ENCODE measurements at places on chromosomes 6 and 20.
A peak's percentile ranks its signal among the peaks of the same experiment; 100 is the strongest.

DNA sequence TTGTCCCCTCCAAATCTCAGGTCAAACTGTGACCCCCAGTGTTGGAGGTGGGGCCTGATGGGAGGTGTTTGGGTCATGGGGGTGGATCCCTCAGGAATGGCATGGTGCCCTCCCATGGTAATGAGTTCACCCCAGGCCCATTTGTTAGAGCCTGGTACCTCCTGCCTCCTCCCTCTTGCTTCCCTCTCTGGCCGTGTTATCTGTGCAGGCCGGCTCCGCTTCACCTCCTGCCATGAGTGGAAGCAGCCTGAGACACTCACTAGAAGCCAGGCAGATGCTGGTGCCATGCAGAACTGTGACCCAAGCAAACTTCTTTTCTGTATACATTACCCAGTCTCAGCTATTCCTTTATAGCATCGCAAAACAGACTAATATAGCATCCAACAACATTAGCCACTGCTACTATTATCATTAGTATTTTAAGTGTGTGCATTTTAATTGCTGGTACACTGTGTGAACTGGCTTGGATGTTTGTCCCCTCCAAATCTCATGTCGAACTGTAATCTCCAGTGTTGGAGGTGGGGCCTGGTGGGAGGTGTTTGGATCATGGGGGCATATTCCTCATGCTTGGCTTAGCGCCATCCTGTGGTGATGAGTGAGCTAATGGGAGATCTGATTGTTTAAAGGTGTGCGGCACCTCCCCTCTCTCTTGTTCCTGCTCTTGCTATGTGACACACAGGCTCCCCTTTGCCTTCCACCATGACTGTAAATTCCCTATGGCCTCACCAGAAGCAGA is 12.2 kb upstream of the OSER1 start:
- DNase-seq, result no peak

DNA sequence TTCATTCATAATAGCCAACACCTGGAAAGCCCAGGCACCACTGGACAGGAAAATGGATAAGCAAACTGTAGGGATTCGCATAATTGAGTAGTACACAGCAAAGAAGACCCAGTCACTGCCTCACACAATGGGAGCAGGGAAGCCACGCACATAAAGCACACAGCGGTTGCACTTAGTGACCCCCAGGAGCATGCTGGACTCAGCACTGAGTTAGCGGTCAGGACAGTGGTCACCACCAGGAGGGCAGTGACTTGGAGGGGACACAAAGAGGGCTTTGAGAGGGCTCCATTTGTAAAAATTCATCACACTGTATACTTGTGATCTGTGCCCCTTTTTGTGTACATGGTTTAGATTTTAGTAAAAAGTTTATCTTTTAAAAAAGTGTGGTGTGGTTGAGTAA is 2.4 kb upstream of the BPIFB3 start:
- DNase-seq, result no peak

DNA sequence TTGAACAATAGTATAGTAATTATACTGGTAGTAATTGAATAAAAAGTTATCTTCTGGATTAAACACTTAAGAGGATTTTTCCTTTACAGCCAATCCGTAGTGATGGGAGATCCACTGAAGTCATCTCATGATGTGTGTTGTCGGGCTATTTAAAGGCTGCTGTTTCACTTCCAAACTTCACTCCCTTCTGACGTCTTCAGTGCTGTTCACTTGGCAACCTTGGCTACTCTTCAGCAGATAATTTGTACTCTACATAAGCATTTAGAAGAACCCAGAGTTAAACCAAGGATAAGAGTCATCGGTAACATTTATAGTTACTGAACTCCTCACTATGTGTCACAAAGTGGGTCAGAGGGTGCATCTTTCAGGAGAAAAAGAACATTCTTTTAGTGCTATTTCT is 179.1 kb upstream of the EYA4 start:
- DNase-seq, result peak; percentile 5

DNA sequence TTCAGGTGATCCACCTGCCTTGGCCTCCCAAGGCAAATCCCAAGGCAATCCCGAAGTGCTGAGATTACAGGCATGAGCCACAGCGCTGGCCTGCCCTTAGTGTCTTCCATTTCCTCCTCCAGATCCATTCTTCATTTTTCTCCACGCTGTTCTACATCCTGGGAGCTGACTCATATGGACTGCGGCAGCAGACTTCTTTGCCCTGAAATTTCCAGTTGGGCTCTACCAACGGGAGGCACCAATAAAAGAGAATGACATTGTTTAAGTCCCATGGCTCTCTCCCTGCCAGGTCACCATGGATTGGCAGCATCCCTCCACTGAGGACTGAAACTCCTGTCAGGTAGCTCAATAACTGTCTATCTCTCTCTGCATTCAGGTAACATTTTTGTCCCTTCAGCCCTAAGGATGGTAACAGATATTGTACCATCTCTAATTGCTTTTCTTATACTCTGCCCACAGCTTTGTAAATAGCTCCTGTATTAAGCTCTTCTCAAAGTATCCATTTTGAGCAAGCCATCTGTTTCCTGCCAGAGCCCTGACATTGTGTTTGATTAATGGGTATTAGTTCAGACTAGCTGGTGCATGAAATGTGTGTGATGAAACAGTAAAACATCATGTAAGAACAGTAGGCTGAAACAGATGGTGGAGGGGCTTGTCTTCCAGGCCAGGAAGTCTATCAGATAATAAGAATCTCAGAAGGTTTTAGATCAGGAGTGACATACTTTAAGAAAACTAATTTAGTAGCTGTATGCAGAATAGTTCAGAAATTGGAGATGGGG is 3.6 kb downstream of the TBCC start:
- DNase-seq, result peak; percentile 21

- DNase-seq, result no peak
These were observed 28.9 kb downstream of the FUCA2 start for GRCh38 chr6:143482593-143482992.

Measured in EH (cell line).